ENCODE measurements at places on chromosomes 16 and 17. TPM values are rescaled to one million over a fixed set of nuclear protein-coding genes. Genes with fewer than 3 reads are reported as not detected.

DNA sequence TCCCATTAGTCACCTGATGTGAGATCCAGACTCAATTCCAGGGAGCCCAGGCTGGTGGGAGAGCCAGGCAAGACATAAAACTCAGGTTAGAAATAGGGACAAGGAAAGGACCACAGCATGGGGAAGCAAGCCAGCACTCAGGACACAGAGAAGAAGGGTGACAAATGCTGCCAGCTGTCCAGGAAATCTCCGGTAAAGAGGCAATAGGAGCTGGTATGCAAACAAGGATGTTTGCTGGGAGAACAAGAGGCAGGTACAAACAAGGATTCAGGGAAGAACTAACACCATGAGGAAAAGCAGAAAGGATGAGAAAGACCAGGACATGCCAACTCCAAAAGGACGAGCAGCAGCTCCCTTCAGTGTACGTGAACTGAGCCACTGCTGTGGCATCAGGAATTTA is 10.2 kb upstream of the TXNDC11 start:
- H3K27me3 ChIP-seq: no peaks in the 10 kb centered on the region
- no peak overlapping the region for H3K27ac ChIP-seq
- no peaks in the 10 kb centered on the region for H3K4me1 ChIP-seq
- no peak overlapping the region for H3K4me3 ChIP-seq
- peaks cover 51% of the 10 kb centered on the region for H3K36me3 ChIP-seq
- DNase-seq: no peak

DNA sequence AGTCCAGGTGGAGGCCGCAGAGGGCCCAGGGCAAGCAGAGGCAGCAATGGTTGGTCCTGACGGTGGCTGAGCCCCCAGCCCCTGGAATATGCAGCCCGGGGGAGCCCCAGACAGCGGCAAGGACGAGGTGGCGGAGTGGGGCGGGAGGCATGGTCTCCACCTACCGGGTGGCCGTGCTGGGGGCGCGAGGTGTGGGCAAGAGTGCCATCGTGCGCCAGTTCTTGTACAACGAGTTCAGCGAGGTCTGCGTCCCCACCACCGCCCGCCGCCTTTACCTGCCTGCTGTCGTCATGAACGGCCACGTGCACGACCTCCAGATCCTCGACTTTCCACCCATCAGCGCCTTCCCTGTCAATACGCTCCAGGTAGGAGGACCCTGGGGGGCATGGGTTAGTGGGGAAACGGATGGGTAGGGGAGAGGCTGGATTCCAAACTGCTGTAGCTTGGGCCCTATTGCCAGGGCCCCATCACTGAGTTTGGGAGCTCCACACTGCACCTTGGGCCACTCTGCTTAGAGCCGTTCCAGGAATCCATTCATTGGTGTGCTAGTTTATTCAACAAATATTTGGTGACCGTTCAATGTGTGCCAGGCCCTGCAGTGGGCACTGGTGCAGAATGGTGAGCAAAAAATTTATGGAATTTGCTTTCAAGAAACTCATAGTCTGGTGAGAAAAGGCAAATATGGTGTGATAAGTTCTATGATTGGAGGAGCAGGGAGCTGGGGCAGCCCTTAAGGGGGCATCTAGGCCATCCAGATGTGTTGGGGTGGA is 3.8 kb downstream of the RASL10B start:
- DNase-seq: no peak
- no peak overlapping the region for H3K4me3 ChIP-seq
- no peak overlapping the region for H3K27ac ChIP-seq

DNA sequence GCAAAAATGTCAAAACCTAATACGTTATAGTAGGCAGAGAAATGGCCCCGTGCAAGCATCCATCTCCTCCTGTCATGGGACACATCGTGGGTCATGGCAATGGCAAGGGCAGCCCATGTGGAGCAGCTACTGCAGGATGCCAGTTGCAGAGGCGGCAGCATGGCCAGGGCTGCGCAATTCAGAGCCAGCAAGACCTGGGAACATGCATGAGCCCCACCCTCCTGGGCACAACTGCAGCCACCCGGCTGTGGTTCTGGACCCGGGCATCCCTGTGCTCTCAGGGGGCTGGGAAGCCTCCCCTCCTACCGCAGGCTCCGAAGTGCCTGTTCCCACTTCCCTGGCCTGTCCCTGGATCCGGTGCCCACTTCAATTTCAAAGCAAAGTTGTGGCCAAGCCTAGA is 203.6 kb downstream of the CPPED1 start:
- no peaks in the 10 kb centered on the region for H3K36me3 ChIP-seq
- no peaks in the 10 kb centered on the region for H3K27me3 ChIP-seq

DNA sequence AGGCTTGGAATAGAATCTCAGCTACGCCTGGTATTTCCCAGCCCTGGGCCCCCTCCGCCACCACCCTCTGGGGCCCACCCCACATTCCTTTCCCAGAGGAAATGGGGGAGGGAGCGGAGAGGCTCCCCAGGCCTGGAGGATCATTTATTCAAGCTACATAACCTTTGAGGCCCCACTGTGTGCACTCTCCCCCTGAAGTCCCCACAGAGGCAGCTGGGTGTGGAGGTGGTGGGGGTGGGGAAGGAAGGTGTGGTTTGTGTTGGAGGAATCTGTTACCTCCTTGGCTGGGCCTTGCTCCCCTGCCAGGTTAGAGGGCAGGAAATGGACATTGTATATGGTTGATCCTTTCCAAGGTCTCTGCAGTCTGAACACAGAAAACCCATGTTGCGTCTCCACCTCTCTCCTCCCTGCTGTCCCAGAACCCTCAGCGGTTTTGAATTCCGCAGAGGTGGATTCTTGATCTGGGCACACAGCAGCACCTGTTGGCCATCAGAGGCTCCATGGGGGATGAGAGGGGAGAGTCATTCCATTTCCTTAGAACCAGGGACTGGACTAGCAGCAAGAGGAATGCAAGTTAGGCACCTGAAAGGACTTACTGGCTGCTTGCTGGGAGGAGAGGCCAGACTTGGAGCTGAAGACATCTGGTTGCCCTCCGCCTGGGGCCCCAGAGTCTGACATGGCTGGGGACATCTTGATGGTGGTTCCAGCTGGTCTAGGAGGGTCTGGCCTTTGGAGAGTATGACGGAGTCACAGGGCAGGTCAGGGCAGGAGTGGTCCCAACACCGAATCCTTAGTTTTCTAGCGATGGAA is 23.0 kb downstream of the ARHGAP23 start:
- H3K27me3 ChIP-seq: peaks cover 10% of the 10 kb centered on the region
- H3K27ac ChIP-seq: no peak overlapping the region
- no peak for DNase-seq
- H3K4me1 ChIP-seq: no peaks in the 10 kb centered on the region
- H3K4me3 ChIP-seq: no peak overlapping the region

GRCh38 chr16:47467501-47467900 is 6.4 kb downstream of the PHKB start:
- no peak overlapping the region for H3K4me3 ChIP-seq
- DNase-seq: no peak
- no peaks in the 10 kb centered on the region for H3K27me3 ChIP-seq
- peaks cover 21% of the 10 kb centered on the region for H3K4me1 ChIP-seq
- H3K27ac ChIP-seq: no peak overlapping the region

GRCh38 chr16:1335996-1336395 is 2.6 kb downstream of the BAIAP3 start:
- no peak for DNase-seq
- H3K4me3 ChIP-seq: no peak overlapping the region
- peaks cover 31% of the 10 kb centered on the region for H3K4me1 ChIP-seq

DNA sequence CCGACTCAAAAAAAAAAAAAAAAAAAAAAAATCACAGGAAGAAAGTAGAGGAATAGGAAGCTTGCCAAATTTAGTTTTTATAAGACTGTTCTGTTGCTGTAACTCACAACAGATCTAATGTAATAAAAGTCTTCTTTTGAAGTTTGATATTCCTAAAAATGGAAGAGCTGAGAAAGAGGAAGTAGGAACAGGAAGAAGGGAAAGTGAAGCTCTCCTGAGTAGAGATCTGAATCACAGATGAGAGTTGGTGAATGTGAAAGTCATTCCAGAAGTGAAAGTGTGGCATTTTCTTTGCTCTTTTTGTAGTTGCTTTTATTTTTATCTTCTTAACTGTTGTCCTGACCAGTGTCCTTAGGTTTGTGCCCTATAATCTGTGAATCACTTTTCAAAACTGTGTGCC is 2.1 kb downstream of the NMT1 start:
- H3K4me1 ChIP-seq: peaks cover 42% of the 10 kb centered on the region
- H3K27me3 ChIP-seq: no peaks in the 10 kb centered on the region
- no peak overlapping the region for H3K27ac ChIP-seq
- H3K36me3 ChIP-seq: peaks cover 5% of the 10 kb centered on the region

- H3K4me1 ChIP-seq: peaks cover 51% of the 10 kb centered on the region
- H3K4me3 ChIP-seq: no peak overlapping the region
- H3K27ac ChIP-seq: peak overlapping the region; percentile 37
- no peaks in the 10 kb centered on the region for H3K27me3 ChIP-seq
- no peaks in the 10 kb centered on the region for H3K36me3 ChIP-seq
These were observed 6.9 kb upstream of the MAPK7 start for GRCh38 chr17:19371259-19372010.

DNA sequence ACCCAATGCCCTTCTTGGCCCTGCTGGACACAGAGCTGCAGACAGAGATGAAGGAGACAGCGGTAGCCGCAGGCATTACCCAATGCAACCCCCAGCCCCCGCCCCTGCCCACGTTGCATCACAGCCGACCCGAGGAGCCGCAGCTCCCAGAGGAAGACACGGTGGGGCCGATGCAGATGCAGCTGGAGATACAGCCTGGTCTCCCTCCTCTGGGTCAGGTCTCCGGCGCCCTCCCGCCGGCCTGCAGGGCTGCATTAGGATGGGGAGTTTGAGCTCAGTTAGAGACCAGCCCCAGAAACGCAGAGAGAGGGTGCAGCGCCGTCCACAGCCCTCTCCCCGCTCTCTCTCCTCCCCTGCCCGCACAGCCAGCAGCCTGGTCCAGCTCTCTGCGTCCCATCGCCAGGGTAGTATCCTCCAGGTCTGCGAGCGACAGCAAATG is 19.4 kb upstream of the UBE2I start:
- DNase-seq: no peak
- no peak overlapping the region for H3K27ac ChIP-seq
- H3K4me1 ChIP-seq: no peaks in the 10 kb centered on the region
- no peaks in the 10 kb centered on the region for H3K36me3 ChIP-seq
- H3K27me3 ChIP-seq: peaks cover 14% of the 10 kb centered on the region

- H3K27me3 ChIP-seq: no peaks in the 10 kb centered on the region
- H3K36me3 ChIP-seq: peaks cover 6% of the 10 kb centered on the region
- peak overlapping the region; percentile 73 for H3K27ac ChIP-seq
- no peak for DNase-seq
- peaks cover 68% of the 10 kb centered on the region for H3K4me1 ChIP-seq
These were observed 315.6 kb downstream of the SEC14L1 start for GRCh38 chr17:77456271-77456950.

DNA sequence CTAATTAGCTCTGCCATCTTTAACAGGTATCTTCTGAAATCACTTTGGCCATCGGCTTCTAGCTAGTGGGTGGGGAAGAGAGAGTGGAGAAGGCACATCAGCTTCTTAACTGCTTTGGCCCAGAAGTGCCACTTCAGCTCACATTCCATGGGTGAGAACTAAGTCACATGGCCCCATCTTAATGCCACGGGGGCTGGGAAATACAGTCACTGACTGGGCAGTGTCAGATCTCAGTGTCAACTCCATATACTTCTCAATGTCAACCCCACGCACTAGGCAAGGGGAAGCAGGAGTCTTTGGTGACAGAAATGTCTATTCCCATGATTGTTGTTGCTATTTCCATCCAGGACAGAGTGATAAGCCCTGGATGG is 29.4 kb downstream of the CCR7 start:
- H3K27me3 ChIP-seq: no peaks in the 10 kb centered on the region
- no peaks in the 10 kb centered on the region for H3K36me3 ChIP-seq
- DNase-seq: no peak
- no peak overlapping the region for H3K27ac ChIP-seq
- H3K4me1 ChIP-seq: peaks cover 90% of the 10 kb centered on the region

GRCh38 chr16:87604634-87605111 is 2.4 kb downstream of the JPH3 start:
- peaks cover 9% of the 10 kb centered on the region for H3K27me3 ChIP-seq
- no peak overlapping the region for H3K27ac ChIP-seq
- H3K4me3 ChIP-seq: no peak overlapping the region
- no peak for DNase-seq
- no peaks in the 10 kb centered on the region for H3K4me1 ChIP-seq

DNA sequence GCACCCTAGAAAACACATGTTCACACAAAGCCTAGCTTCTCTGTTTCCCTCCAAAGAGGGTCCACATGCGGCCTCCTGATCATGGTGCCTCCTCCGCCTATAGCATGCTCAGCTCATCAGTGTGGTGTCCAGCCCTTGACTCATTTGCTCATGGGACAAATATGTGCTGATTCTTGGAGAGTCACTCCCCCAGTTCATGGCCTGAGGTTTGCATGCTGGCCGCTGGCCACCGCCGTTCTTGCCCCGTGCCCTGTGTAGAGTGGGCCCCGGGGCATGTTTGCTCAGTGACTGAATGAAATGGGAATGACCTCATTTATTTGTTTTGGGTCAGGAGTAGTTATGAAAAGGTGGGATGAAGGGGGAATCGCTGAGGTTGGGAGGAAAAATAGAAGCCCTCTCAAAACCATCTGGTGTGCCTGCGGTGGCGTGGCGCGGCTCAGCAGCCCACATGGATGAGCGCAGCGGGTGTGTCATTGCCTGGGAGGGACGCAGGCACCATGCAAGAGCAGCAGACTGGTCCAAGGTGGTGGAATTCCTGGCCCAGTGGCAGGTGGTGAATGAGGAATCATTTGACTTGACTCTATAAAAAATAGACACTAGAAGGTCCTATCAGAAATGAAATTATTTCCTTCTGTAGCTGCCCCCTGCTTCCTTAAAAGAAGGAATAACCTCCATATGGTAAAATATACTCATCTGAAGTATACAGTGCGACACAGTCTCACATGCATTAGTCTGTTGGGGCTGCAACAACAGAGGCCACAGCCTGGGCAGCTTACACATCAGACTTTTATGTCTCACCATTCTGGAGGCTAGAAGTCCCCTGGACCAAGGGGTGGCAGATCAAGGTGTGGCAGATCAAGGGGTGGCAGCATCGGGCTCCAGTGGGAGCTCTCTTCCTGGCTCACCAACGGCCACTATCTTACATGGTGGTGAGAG is 31.7 kb downstream of the CRISPLD2 start:
- H3K4me3 ChIP-seq: no peak overlapping the region
- no peaks in the 10 kb centered on the region for H3K36me3 ChIP-seq
- no peak overlapping the region for H3K27ac ChIP-seq
- DNase-seq: no peak

- H3K36me3 ChIP-seq: peaks cover 58% of the 10 kb centered on the region
- H3K27ac ChIP-seq: no peak overlapping the region
- no peak for DNase-seq
- peaks cover 14% of the 10 kb centered on the region for H3K4me1 ChIP-seq
- no peak overlapping the region for H3K4me3 ChIP-seq
These were observed 12.3 kb downstream of the PSMD12 start for GRCh38 chr17:67353929-67354574.

- no peak overlapping the region for H3K4me3 ChIP-seq
- H3K27ac ChIP-seq: no peak overlapping the region
- DNase-seq: no peak
These were observed 322.5 kb downstream of the PMP22 start for GRCh38 chr17:14942526-14943190.

The MARF1 gene
- total RNA-seq: 223 TPM

The CCNF gene
- total RNA-seq: 4.7 TPM

The IL17C gene
- total RNA-seq: not detected

The PRSS8 gene
- not detected for total RNA-seq

The DNASE1L2 gene
- total RNA-seq: 3.9 TPM

The CCL8 gene
- total RNA-seq: not detected

The NMRAL1 gene
- total RNA-seq: 61.8 TPM

The TPPP3 gene
- not detected for total RNA-seq

The LRRC36 gene
- not detected for total RNA-seq

The CACNA1G gene
- not detected for total RNA-seq

The ITGAX gene
- 6.3 TPM for total RNA-seq

Measured in CD4-positive, alpha-beta memory T cell (primary cell).